ENCODE measurements at places on chromosomes 16 and 17. TPM values are rescaled to one million over a fixed set of nuclear protein-coding genes. Genes with fewer than 3 reads are reported as not detected.

Gene TEKT5
- total RNA-seq: not detected

Gene IL34
- 0.78 TPM for total RNA-seq

Gene FBXW10B
- not detected for total RNA-seq

Gene SMIM5
- not detected for total RNA-seq

Gene CIITA
- 1.9 TPM for total RNA-seq

Gene KCNJ2
- total RNA-seq: 0.62 TPM

Gene CACNA1H
- total RNA-seq: 3.3 TPM

Gene PPY
- not detected for total RNA-seq

Gene QPRT
- 4.1 TPM for total RNA-seq

Gene FOXL1
- total RNA-seq: 2.7 TPM

Gene PCGF2
- 12.4 TPM for total RNA-seq

Gene REXO5
- total RNA-seq: 6.9 TPM

Gene TSPAN10
- total RNA-seq: 1.1 TPM

Gene PYDC1
- not detected for total RNA-seq

Gene CUEDC1
- total RNA-seq: 21.6 TPM

Gene GLIS2
- 9.4 TPM for total RNA-seq

Gene TGFB1I1
- 44.1 TPM for total RNA-seq

Gene PIEZO1
- total RNA-seq: 59.5 TPM

Gene HOXB9
- total RNA-seq: not detected

Gene RNF157
- total RNA-seq: 0.10 TPM

Gene CLEC18B
- not detected for total RNA-seq

Gene CCL8
- total RNA-seq: 1.2 TPM

Gene KRTAP4-4
- not detected for total RNA-seq

Gene PRPSAP2
- total RNA-seq: 13.6 TPM

Gene ADAM11
- total RNA-seq: 0.15 TPM

Gene PSMB10
- 45.7 TPM for total RNA-seq

Gene C1QL1
- 0.31 TPM for total RNA-seq

Gene C17orf107
- 4.3 TPM for total RNA-seq

Gene IRF8
- total RNA-seq: not detected

Gene PTX4
- total RNA-seq: not detected

Gene AMZ2
- total RNA-seq: 43.9 TPM

Gene SLC25A11
- total RNA-seq: 39.6 TPM

Gene NXPH3
- 0.81 TPM for total RNA-seq

Gene PPM1E
- total RNA-seq: 0.06 TPM

Gene TTLL6
- not detected for total RNA-seq

Gene PIRT
- total RNA-seq: not detected

Gene IQCK
- total RNA-seq: 9.5 TPM

Gene CTRB2
- total RNA-seq: not detected

Gene ACAP1
- not detected for total RNA-seq

Gene TBX4
- total RNA-seq: not detected

Gene TMEM100
- total RNA-seq: 2.9 TPM

Gene GSG1L
- total RNA-seq: not detected

Gene ITGB3
- total RNA-seq: 2.6 TPM

Gene GAS2L2
- total RNA-seq: 0.44 TPM

Gene HASPIN
- 1.6 TPM for total RNA-seq

Gene POLR3E
- 31.4 TPM for total RNA-seq

Gene GPR139
- not detected for total RNA-seq

Gene CRYBA1
- not detected for total RNA-seq

Gene FOXN1
- total RNA-seq: not detected

Gene LLGL2
- not detected for total RNA-seq

Gene ST6GALNAC2
- total RNA-seq: not detected

Gene EFNB3
- total RNA-seq: 8.4 TPM
